ENCODE measurements at places on chromosomes 3 and 15. TPM values are rescaled to one million over a fixed set of nuclear protein-coding genes. Genes with fewer than 3 reads are reported as not detected.

The HYAL1 gene
- total RNA-seq = 2.7 TPM

The SUSD5 gene
- total RNA-seq = 5.7 TPM

The INAFM2 gene
- total RNA-seq = 2.2 TPM

The WDR93 gene
- total RNA-seq = 0.16 TPM

The AP3B2 gene
- 0.79 TPM for total RNA-seq

The CCDC54 gene
- total RNA-seq = not detected

The CYP1A2 gene
- not detected for total RNA-seq

The NR2E3 gene
- 0.09 TPM for total RNA-seq

The POLQ gene
- total RNA-seq = 1.9 TPM

The TEX55 gene
- not detected for total RNA-seq

The AGBL1 gene
- not detected for total RNA-seq

The MYL3 gene
- 0.09 TPM for total RNA-seq

The TM6SF1 gene
- total RNA-seq = 2.0 TPM

The STAC gene
- not detected for total RNA-seq

The NOX5 gene
- 1.8 TPM for total RNA-seq

The GOLGA6L4 gene
- total RNA-seq = 0.86 TPM

The IL17RE gene
- 0.63 TPM for total RNA-seq

The ZFYVE19 gene
- 29.2 TPM for total RNA-seq

The GOLGA8J gene
- total RNA-seq = 0.09 TPM

The BMF gene
- total RNA-seq = 3.8 TPM

The ZWILCH gene
- 10.7 TPM for total RNA-seq

Data from bronchial smooth muscle cell (primary cell).